HepG2 (cell line): ENCODE measurements at places on chromosomes 1 and 21. TPM values are rescaled to one million over a fixed set of nuclear protein-coding genes. Genes with fewer than 3 reads are reported as not detected.

DNA sequence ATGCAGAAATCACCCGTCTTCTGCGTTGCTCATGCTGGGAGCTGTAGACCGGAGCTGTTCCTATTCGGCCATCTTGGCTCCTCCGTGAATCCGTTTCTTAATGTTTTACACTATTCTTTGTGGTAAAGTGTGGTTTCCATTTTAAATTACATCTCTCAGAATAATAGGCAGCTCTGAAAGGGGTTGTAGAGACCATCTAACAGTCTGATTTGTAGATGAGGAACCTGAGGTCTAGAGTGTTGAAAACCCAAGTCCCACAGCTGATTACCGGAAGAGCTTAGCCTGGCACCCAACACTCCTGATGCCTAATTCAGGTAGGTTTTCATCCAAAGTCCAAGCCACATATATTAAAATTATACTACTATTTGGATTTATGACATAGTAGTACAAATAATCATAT, 144.0 kb downstream of the LEPR start:
- no peak for DNase-seq

- DNase-seq, result no peak
Observed at GRCh38 chr1:116811321-116811720, 57.1 kb downstream of the CD2 start.

- DNase-seq, result no peak
Observed at GRCh38 chr1:208105756-208106155, 138.4 kb downstream of the PLXNA2 start.

GRCh38 chr1:239123260-239123659, 263.1 kb upstream of the CHRM3 start:
- DNase-seq, result no peak

DNA sequence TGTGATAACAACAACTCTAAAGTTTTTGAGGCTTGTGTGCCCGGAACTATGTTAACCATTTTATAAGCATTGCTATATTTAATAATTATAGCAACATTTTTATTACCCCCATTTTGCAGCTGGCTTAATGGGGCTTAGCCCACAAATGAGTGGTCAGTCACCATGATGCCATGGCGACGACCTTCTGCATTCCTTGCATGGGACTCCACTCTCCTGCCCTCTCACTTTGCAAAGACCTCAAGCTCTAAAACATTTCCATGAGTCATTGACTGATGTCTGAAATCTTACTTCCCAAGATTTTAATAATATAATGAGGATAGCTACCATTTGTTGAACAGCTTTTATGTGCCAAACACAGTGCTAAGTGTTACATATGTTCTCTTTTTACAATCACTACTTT, 15.4 kb downstream of the NGF start:
- no peak for DNase-seq

DNA sequence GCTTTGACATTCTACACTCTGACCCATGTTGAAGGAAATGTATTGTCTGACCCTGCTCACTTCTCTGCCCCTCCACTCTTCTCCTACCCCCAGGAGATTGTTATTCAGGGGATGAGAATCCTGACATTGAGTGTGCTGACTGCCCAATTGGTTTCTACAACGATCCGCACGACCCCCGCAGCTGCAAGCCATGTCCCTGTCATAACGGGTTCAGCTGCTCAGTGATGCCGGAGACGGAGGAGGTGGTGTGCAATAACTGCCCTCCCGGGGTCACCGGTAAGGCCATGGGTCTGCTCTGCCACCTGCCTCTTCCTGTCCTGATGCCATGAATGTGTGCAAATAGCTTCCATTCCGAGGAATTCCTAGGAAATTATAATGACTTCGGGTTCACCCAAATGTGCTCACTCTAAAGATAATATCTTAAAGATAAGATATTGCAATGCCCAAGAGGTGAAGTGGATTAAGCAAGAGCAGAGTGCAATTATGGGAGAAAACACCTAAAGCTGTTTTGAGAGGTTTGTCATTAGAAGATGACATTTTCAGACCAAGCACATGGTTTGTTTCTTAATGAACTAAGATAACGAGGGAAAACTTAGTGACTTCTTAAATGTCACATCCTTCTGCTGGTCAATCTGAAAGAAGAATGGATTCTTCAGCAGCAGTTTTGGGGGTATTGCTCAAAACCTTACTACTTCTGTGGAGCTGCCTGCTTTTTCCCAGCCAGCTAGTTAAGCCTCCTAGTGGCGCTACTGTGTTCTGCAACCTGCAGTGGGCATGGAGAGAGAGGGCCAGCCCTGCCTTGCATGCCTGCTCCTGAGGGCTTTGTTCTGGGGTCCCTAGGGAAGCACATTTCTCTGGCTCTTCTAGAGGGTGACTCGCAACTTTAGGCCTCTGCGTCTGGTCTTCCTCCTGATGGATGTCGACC, 41.6 kb downstream of the LAMC2 start:
- peak; percentile 30 for DNase-seq

DNA sequence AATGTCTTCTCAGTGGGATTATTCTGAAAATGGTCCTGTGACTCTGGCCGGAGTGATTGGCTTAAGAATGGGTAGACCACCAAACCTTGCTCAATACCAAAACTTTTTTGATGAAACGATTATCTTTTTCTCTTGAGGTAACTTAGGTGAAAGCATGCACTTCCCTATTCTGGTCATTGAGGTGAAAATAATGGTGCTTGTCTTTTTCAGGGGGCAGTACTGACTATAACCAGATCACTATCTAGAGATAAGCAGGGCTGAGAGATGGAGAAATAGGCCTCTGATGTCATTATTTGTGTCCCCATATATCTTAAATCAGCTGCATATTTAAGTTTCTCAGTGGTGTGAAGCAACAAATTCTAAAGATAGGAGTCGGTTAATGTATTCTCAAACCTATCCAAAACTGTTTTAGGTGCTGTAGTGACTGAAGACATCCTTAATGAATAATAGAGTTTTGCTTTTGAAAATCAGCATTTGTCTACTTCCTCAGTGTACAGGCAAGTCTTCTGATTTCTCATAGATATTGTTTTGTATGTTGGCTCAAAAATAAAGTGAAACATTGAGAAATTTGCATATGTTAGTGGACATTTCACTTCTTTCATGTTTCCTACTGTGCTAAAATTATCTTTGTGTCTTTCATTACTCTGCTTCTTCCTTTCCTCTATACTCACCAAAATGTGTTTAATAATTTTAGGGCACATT, 735.3 kb upstream of the ADGRL4 start:
- no peak for DNase-seq

- DNase-seq, result no peak
Observed at GRCh38 chr1:41615316-41615715, 130.8 kb upstream of the EDN2 start.

GRCh38 chr1:53362851-53363642, 35.2 kb upstream of the LRP8 start:
- DNase-seq, result peak; percentile 11

- no peak for DNase-seq
Observed at GRCh38 chr1:110430366-110430765, 20.6 kb upstream of the PROK1 start.

DNA sequence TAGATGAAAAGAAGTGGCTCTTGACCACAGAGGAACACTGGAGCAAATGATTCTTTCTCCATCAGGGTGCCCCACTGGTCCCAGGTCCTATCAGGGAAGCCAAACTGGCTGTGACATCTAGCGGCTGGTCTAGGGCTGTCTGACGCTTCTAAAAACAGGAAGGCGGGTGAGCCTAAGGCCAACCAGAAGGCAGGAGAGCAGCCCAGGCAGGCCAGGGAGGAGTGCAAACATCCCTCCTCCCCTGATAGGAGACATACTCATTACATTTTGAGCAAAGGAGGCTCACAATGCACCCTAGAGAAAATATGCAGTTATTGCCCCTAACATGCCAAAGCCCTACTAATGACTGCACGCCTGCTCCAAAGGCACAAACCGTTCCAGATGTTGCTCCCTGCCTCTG, 10.4 kb upstream of the FOXE3 start:
- no peak for DNase-seq

DNA sequence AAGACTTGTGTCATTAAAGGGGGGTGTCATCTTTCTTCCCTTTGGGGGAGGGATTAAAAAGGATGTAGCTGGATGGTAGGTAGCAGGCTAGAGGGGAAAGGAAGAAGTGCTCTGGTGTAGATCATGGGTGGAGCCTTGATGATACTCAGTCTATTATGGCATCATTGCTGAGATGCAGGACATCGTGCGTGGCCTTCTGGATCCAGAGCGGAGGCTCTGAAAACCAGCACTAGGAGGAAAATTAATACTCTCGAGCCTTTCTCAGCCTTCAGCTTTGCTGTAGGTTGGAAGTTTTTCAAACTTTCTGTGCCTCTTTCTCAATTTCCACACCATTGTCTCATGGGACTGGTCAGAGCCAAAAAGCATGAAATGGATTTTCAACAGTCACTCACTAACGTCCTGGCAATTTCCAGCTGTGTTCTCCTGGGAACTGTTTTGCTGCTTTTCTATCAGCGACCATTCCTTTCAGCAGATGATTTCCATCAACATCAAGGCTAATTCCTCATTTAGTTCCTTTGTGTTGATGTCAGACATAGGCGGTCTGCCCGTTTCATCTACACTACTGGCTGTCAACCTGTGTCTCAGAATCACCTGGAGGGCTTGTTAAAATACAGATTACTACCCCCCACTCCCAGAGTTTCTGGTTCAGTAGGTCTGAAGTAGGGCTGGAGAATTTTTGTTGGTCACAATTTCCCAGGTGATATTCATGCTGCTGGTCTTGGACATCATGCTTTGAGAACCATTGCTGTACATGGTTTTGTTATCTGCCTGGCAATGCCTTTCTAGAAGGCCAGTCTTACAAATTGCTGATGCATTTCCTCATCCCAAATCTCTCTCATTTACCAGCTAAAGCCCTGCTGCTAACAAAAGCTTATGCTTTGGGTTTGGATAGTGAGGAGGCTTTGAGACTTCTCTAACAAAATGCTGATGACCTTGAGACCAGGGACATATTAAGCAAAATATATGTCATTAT, 7.7 kb downstream of the CACNA1E start:
- no peak for DNase-seq

- DNase-seq, result no peak
Observed at GRCh38 chr1:197857477-197857876, 45.0 kb upstream of the C1orf53 start.

DNA sequence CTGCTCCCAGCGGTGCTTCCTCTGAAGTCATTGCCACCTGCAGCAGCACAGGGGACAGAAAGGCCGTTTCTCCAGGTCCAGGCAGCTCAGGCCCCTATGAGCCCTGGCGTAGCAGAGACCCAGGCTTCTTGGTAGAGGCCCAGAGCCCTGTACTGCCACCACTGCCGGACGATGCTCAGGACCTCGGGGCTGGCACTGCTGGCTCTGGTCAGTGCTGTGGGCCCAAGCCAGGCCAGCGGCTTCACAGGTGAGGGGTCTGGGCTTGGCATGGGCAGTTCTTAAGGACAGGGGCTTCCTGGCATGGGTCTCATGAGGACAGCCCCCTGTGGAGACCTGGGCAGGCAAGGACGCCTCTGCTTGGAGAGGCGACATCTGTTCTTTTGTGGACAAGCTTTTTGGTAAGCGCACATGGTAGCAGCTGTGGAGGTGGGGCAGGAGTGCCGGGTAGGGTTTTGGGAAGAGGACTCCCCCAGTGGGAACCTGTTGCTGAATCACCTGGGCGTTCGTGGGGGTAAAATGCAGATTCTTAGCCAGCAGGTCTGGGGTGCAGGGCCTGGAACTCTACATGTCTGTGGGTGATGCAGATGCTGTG, at the start of gene UMODL1:
Gene UMODL1, plus strand, starts transcription at position 172 of the 592 bp plus-strand sequence. Its CDS starts 0 bp downstream, at position 172.
- no peak for DNase-seq

DNA sequence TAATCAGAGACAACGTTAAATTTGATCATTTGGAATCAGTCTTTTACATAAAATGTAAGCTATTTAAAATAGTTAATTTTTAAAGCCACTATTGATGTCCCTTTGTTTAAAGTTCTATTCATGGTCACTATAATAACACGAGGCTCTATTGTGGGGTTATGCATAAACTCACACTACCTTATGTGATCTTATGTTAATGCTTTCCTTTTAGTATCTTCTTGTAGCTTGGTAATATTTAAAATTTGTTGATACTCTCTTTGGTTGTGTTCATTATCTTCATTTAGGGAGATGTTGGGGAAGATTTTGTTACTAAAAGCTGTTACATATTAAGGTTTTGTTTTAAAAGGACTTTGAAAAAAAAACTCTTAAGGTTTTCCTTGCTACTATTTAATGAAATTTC, 1.2 kb downstream of the B3GALT2 start:
- DNase-seq, result no peak

DNA sequence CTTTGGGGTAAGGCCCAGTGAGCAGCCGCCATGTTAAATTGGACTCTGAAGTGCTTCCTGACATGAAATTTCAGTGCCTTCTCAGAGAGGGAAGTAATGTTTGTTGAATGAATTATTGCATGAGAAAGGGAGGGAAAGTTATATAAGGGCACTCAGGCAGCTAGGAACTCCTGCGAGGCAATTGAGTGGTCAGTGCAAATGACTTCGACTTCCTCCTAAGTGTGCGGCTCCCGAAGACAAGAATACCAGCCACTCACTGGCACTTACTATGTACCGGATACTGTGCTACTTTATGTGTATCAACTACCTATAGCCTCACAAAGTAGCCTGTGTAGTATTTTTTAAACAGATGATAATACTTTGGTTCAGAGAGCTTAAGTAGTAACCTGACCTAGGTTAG, 52.5 kb downstream of the CNN3 start:
- DNase-seq, result no peak

DNA sequence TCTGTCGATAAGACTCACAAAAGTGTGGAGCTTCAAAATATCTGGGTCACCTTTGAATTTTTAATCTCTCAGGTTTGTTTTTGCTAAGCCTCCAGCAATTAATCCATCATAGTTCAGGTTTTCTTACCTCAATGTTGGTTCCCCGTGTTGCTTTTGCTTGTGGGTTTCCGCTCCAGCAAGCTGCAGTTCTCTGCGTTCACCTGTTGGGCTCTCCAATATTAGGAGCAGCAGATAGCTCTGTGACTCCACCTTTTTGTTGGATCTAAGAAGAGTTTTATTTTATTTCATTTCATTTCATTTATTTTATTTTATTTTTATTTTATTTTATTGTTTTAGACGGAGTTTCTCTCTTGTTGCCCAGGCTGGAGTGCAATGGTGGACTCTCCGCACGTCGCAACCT, 335.5 kb downstream of the COL11A1 start:
- DNase-seq, result no peak

- no peak for DNase-seq
Observed at GRCh38 chr1:201570886-201571624, 32.1 kb downstream of the NAV1 start.

GRCh38 chr1:103341377-103341880, 184.1 kb upstream of the RNPC3 start:
- no peak for DNase-seq

GRCh38 chr1:18066576-18066975, 41.0 kb upstream of the IGSF21 start:
- no peak for DNase-seq

MATN1 gene
- total RNA-seq, result 0.04 TPM in 1 of 2 replicates, not detected in the other

PLA2G2C gene
- total RNA-seq, result not detected in 2 replicates

FMO3 gene
- not detected in 2 replicates for total RNA-seq

CNN3 gene
- total RNA-seq, result 223 and 290 TPM in 2 replicates

C8B gene
- 3.3 and 8.4 TPM in 2 replicates for total RNA-seq

ETNK2 gene
- total RNA-seq, result 35.3 and 42.8 TPM in 2 replicates

A3GALT2 gene
- total RNA-seq, result not detected in 2 replicates

FAM72D gene
- 3.7 and 5.2 TPM in 2 replicates for total RNA-seq

ROR1 gene
- total RNA-seq, result 1.6 and 2.3 TPM in 2 replicates

UMODL1 gene
- not detected in 2 replicates for total RNA-seq

MMP23B gene
- total RNA-seq, result 0.75 and 1.0 TPM in 2 replicates

OR2T33 gene
- not detected in 2 replicates for total RNA-seq

FCER1G gene
- total RNA-seq, result 1.3 and 1.5 TPM in 2 replicates

RAB42 gene
- 10.3 and 10.4 TPM in 2 replicates for total RNA-seq

CYP2J2 gene
- total RNA-seq, result 1.1 and 2.1 TPM in 2 replicates
